ENCODE measurements at places on chromosomes 11 and 22. TPM values are rescaled to one million over a fixed set of nuclear protein-coding genes. Genes with fewer than 3 reads are reported as not detected.

DNA sequence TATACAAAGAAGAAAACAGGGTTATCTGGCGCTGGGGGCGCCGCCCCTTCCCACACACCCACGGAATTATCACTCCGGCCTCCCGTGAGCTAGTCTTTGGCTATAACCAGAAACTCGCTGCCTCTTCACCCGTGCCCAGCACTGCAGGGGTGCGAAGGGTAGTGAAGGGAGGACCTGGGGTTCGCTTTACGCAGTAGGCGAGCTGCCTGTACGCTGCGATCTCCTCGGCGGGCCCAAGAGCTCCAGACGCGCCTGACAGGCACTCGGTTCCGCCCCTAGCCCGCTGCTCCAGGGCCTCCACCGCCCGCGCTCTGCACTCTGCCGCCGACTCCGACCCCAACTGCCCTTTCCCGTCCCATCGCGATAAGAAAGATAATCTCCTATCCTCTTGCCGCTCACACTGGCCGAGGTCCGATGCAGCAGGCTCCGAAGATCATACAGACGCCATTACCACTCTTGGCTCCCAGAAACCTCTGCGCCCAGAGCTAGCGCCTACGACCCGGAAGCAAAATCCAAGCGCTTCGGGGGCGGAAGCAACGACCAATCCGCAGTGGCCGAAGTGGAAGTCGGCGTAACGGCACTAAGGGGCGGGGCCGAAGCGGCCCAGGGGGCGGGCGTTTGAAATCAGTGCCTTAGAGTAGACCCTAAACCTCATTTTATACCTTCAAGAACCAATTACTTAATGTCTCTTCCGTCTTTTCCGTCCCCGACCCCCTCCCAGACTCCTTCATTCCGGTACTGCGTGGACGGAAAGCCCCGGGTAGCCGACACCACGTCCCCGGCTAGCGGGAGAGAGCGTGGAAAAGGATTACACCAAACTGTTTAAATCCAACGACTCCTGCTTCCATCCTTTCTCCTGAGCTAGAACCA lies at the start of the genes CWC15 and KDM4D:
Gene CWC15 (minus strand): TSS at position 458 of the 870 bp plus-strand sequence. CDS start 1,371 bp downstream, outside the sequence.
Gene KDM4D (plus strand): TSS at position 611 of the 870 bp plus-strand sequence. CDS start 23,664 bp downstream, outside the sequence.
- peak within 1 kb of the TSS; percentile 85 for H3K4me3 ChIP-seq
- H3K4me1 ChIP-seq, result peaks cover 7% of the 10 kb centered on the region
- H3K27me3 ChIP-seq, result no peaks in the 10 kb centered on the region

The C11orf24 gene
- total RNA-seq, result 15.5 TPM

The GLB1L2 gene
- 6.8 TPM for total RNA-seq

The RASSF10 gene
- total RNA-seq, result not detected

DNA sequence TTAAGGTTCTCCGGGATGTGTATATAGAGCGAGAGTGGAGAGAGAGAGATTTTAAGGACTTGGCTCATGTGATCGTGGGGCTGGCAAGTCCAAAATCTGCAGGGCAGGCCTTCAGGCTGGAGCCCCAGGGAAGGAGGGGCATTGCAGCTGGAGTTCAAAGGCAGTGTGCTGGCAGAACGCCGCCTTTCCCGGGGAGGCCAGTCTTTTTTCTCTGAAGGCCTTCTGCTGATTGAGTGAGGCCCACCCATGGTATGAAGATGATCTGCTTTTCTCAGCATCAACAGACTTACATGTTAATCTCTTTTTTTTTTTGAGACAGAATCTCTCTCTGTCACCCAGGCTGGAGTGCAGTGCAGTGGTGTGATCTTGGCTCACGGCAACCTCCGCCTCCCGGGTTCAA lies 25.4 kb downstream of the FBLN1 start:
- no peaks in the 10 kb centered on the region for H3K36me3 ChIP-seq
- no peak overlapping the region for H3K27ac ChIP-seq
- H3K4me3 ChIP-seq, result no peak overlapping the region
- DNase-seq, result no peak
- H3K27me3 ChIP-seq, result no peaks in the 10 kb centered on the region

The LTO1 gene
- 12.3 TPM for total RNA-seq

- H3K27ac ChIP-seq, result no peak overlapping the region
- no peak for DNase-seq
- no peak overlapping the region for H3K4me3 ChIP-seq
- H3K36me3 ChIP-seq, result no peaks in the 10 kb centered on the region
- H3K4me1 ChIP-seq, result peaks cover 12% of the 10 kb centered on the region
Observed at GRCh38 chr22:29391546-29391945, 3.2 kb upstream of the AP1B1 start.

The DBX1 gene
- not detected for total RNA-seq

DNA sequence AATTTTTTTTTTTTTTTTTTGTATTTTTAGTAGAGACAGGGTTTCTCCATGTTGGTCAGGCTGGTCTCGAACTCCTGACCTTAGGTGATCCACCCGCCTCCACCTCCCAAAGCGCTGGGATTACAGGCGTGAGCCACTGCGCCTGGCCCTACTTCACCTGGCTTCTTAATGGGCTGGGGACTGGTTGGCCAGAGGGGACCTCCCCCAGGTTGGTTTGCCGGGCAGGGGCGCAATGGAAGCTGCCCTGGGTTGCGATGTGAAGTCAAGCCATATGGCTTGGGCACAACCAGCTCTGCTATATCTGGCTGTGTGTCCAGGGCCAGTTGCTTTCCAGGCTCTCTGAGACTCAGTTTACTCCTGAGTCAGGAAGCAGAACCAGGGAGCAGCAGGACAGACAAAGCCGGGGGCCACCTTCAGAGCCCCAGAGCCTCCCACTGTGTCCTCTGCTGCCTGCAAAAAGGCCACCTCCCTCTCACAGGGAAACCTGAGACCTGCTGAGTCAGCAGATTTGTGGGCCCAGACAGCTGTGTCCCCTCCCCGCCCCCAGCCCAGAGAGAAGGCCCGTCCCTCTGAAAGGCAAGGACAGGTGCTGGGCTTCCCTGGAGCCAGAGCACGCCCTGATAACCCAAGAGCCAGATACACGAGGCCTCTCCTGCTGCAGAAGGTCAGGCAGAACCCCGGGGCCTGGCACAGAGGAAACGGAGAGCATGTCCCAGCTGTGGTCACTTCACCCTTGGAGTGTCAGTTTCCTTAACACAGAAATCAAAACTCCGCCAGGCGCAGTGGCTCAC lies 29.2 kb upstream of the DAGLA start:
- H3K4me1 ChIP-seq, result no peaks in the 10 kb centered on the region
- no peak overlapping the region for H3K4me3 ChIP-seq
- peak; percentile 77 for DNase-seq
- no peaks in the 10 kb centered on the region for H3K27me3 ChIP-seq
- no peaks in the 10 kb centered on the region for H3K36me3 ChIP-seq
- H3K27ac ChIP-seq, result no peak overlapping the region

- H3K27me3 ChIP-seq, result no peaks in the 10 kb centered on the region
- H3K4me3 ChIP-seq, result no peak overlapping the region
- H3K36me3 ChIP-seq, result no peaks in the 10 kb centered on the region
- no peak for DNase-seq
Observed at GRCh38 chr22:47018010-47018910, 255.8 kb downstream of the TBC1D22A start.

- no peak overlapping the region for H3K4me3 ChIP-seq
- H3K4me1 ChIP-seq, result no peaks in the 10 kb centered on the region
- no peaks in the 10 kb centered on the region for H3K27me3 ChIP-seq
- DNase-seq, result no peak
Observed at GRCh38 chr11:10969387-10969786, 111.5 kb upstream of the ZBED5 start.

- no peaks in the 10 kb centered on the region for H3K27me3 ChIP-seq
- H3K36me3 ChIP-seq, result no peaks in the 10 kb centered on the region
- H3K4me3 ChIP-seq, result no peak overlapping the region
- no peaks in the 10 kb centered on the region for H3K4me1 ChIP-seq
- DNase-seq, result no peak
Observed at GRCh38 chr11:45959851-45960250, 37.4 kb downstream of the LARGE2 start.

DNA sequence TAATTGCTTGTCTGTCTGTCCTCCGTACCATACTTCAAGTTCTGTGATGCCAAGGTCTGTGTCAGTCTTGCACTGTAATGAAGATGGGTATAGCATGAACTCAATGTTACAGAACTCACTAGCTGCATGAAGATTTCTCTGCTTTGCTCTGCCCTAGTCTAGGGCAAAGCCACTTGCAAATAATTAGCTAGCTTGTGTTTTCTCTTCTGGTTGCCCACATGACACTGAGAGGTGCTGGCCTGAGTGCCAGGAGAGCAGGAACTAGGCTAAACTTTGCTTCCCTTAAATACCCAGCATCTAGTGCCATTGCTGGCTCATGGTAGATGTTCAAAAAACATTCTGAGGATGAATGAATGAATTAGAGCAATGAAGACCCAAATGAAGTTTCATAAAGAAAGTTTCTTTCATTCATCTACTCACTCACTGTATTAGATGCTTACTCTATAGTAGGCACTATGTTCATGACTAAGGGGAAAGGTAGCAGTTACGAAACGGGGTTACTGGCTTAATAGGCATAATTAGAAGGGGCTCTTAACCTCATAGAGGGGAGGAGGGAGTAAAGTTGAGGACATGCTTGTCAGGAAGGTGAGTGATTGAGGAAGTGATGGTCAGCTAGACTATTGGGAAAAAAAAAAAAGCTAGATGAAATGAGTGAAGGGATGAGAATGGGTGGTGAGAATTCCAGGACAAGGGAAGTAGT lies 4.4 kb upstream of the ENDOD1 start:
- H3K27ac ChIP-seq, result no peak overlapping the region
- no peaks in the 10 kb centered on the region for H3K27me3 ChIP-seq
- H3K4me1 ChIP-seq, result no peaks in the 10 kb centered on the region
- H3K36me3 ChIP-seq, result no peaks in the 10 kb centered on the region

DNA sequence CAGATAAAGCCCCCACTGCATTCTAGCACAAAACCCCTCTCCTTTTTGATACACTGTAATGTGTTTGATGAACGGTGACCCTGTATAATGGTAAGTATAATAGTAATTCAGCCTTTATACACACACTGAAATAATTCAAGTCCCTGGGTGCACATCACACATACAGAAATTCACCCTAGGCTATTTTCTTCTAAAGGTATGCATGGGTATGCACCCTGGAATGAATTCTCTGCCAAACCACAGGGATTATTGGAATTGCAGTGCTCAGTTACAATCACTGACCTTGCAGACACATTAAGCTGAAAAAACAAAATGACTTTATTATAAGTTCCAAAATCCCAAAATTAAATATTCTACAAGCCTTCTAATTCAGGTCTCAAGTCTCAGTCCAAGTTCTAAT lies 245.9 kb upstream of the FAT3 start:
- H3K27ac ChIP-seq, result no peak overlapping the region
- H3K4me1 ChIP-seq, result no peaks in the 10 kb centered on the region
- H3K36me3 ChIP-seq, result no peaks in the 10 kb centered on the region
- H3K4me3 ChIP-seq, result no peak overlapping the region
- no peaks in the 10 kb centered on the region for H3K27me3 ChIP-seq

The OR51F1 gene
- total RNA-seq, result not detected

The OR4C6 gene
- total RNA-seq, result not detected

DNA sequence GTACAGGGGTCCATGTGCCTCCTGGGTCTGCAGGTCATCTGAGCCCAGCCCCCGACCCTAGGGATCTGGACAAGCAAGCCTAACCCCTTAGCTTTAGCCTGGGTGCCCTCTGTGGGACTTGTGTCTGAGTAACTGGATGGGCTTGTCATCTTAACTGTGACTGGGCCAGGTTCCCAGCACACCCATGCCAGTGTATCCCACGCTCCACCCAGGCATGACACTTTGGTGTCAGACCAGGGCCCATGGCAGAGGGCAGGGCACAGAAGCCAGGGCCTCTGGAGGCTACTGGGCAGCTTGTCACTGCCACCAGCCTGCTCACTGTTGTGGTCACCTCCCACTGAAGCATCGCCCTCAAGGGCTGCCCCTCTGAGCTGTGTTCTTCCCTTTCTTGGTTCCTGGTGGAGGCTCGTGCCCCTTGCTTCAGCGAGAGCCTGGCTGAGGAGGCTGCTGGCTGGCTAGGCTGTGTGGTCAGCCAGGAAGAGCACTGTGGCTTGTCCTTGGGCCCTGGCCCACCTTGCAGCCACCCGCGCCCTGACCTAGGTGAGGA lies 80.8 kb downstream of the ST3GAL4 start:
- DNase-seq, result no peak
- H3K27me3 ChIP-seq, result no peaks in the 10 kb centered on the region
- H3K36me3 ChIP-seq, result no peaks in the 10 kb centered on the region
- H3K4me1 ChIP-seq, result no peaks in the 10 kb centered on the region
- no peak overlapping the region for H3K27ac ChIP-seq
- no peak overlapping the region for H3K4me3 ChIP-seq

Data from pancreas (tissue), 10 donors.